ENCODE measurements at places on chromosomes 1 and 21. TPM values are rescaled to one million over a fixed set of nuclear protein-coding genes. Genes with fewer than 3 reads are reported as not detected.

CCDC27 gene
- polyA plus RNA-seq, result 0.20 TPM

GRCh38 chr1:31910933-31911332 is 27.2 kb downstream of the PTP4A2 start:
- no peak for DNase-seq

DNA sequence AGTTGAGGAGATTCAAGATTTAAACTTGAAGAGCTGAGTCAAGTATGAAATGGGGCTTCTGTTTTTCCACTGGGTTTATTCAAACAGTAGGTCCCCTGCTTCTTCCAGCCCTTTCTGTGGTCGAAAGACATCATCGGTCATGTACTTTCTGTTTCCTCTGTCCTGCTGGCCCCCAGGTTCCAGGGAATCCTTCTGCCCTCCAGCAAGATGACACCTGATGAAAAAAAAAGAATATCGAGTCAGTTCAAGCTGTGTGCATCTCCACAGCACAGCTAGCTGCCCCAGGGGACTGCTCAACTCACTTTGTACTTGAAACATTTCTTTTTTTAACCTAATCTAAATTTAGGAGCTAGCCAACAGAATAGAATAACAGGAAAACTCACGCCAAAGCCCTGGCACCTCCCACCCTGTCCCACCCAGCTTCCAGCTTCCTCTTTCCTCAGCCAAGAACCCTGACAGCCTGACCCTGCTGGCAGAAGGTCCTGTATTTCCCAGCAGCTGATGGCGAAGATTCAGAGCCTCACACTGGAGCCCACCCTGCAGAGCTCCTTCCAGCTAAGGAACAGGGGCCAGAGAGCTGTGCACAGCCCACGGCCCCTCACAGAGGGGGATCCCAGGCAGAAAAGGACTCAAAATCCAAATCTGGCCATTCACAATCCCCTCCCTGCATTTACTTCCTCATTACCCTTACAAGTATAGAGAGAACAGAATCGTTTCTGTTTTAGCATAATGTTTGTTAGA is 176.5 kb downstream of the PSMG1 start:
- no peak for DNase-seq

DNA sequence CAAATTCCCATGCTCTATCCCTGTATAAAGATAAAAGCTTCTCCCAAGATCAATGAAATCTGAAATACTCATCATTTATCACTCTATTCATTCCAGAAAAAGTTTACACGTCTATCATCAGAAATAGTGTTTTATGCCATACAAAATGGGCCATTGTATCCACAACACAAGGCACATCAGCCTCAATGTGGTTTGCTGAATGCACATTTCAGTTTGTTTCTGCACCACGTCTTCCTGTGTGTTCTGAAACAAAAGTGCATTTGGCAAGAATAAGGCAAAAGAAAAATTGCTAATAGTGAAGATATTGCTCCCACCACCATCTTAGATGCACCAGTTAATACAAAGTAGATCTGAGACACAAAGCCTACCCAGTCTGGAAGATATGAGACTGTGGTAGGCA is 89.6 kb upstream of the ETS2 start:
- no peak for DNase-seq

FAM177B gene
- 0.15 TPM for polyA plus RNA-seq

DNA sequence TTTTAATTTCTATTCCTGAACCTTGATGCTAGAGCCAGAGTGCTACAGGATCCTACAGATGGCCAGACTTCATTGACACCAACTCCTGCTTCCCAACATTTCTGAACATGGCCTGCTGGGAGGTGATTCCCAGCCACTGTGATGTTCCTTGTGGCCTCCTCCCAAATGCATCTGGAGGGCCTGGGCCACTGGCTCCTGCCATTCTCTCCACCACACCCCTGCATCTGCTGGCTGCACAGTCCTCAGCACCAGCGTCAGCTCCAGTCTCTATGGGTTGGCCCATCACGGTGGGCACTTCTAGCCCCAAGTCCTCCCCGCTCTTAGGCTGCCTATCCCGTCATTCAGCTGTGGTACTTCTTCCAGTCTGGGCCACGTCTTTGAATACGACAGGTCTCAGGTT is 91.2 kb upstream of the CD34 start:
- DNase-seq, result no peak

DNA sequence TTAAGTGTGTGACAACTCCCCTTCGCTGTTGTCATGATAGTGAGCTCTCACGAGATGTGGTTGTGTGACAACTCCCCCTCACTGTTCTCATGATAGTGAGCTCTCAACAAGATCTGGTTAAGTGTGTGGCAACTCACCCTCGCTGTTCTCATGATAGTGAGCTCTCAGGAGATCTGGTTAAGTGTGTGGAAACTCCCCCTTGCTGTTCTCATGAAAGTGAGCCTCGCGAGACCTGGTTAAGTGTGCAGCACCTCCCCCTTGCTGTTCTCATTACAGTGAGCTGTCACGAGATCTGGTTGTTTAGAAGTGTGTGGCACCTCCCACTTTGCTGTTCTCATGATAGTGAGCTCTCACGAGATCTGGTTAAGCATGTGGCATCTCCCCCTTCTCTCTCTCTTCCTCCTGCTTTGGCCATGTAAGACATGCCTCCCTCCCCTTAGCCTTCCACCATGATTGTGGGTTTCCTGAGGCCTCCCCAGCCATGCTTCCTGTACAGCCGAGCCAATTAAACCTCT is 25.1 kb upstream of the LSS start:
- no peak for DNase-seq

GRCh38 chr21:25904044-25904695 is 169.4 kb downstream of the GABPA start:
- no peak for DNase-seq

DNA sequence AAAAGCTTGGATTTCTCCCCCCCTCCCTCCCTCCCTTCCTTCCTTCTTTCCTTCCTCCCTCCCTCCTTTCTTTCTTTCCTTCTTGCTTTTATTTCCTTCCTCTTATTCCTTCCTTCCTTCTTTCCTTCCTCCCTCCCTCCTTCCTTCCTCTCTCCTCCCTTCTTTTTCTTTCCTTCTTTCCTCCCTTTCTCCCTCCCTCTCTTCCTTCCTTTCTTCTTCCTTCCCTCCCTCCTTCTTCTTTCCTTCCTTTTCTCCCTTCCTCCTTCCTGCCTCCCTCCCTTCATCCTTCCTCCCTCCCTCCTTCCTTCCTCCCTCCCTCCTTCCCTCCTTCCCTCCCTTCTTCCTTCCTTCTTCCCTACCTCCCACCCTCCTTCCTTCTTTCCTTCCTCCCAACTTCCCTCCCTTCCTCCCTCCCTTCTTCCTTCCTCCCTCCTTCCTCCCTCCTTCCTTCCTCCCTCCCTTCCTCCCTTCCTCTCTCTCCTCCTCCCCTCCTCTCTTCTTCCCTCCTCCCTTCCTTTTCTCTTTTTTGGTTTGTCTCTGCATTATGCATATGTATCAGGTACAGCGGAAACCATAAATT is 22.8 kb downstream of the WDR64 start:
- DNase-seq, result no peak

GRCh38 chr1:177645491-177646190 is 324.2 kb downstream of the SEC16B start:
- DNase-seq, result peak; percentile 18

DNA sequence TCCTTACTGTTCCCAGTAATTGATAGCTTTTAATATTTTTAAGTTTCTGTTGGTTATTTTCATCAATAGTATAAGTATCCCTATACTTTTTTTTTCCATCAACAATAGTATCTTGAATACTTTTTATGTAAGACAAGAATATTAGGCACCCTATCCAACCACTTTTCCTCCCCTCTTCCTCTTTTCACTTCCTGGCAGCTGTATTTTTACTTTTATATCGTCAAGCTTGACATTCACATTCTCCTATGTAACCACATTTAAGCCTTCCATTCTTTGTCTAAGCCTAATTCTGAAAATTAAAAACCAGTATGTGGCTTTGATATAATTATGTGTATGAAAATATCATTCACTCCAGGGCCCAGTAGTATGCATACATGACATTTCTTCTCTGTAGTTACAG is 9.3 kb downstream of the TMEM39B start:
- no peak for DNase-seq

SLFNL1 gene
- 0.27 TPM for polyA plus RNA-seq

GRCh38 chr1:21614419-21615115 is 54.6 kb downstream of the RAP1GAP start:
- DNase-seq, result no peak

- no peak for DNase-seq
These were observed 38.8 kb downstream of the HMGB4 start for GRCh38 chr1:33902486-33903209.

VANGL2 gene
- 36.2 TPM for polyA plus RNA-seq

DNA sequence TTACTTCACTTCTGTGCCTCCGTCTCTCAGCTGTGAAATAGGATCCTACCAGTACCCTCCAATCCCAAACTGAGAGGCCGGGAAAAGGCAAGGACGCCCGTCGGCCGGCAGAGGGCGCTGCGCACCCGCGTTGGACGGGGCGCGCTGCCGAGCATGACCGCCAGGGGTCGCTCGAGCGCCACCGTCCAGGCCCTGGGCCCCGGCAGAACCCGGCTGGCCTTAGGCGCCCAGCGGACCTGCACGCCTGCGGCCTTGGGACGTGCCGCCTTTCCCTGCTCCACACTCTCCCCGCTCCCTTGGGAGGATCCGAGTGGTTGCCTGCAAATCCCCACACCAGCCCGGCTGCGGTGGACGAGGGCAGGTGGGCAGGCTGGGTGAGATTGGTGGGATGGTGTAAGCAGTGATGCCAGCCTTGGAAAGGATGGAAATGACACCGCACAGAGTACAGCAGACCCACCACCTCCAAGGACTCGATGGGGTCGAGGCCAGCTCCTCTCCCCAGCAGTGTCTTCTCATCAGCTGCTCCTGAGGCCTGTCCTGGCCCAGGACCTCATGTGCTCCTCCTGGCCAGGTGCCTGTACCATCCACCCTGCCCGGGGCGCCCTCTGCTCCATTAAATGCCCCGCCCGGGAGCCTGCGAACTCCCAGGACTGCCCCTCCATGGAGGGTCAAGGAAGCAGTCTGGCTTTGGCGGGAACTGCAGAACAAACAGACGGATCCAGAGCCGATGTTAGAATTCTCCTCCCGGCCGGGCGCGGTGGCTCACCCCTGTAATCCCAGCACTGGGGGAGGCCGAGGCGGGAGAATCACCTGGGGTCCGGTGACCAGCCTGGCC is 47.4 kb upstream of the LBR start:
- DNase-seq, result peak; percentile 51

- no peak for DNase-seq
These were observed 35.7 kb upstream of the CDC14A start for GRCh38 chr1:100316622-100317021.

DNA sequence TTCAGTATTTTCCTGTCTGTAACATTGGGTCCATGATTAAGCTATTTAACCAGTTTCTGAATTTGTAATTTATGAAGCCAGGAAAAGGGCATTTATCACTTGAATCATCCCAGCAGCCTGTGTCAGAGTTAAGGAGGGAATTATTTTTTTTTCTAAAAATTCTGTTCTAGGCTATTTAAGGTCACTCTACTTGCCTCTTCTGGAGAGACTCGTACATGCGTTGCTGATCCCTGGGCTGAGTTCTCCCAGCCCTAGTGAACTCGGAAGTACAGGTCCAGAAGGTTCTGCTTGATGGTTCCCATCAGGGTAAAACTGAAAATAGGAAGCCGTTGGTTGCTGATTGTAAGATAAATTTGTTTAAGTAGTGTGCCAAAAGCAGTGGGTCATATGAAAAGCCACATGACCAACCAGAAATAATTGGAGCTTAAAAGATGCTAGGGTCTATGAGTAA is 90.7 kb downstream of the GPR88 start:
- DNase-seq, result no peak
